A549 treated with RU486 at 1 μM for 4 hours (cell line): ENCODE measurements at places on chromosomes 1 and 21. TPM values are rescaled to one million over a fixed set of nuclear protein-coding genes. Genes with fewer than 3 reads are reported as not detected.

The RASAL2 gene
- 17.0 to 22.3 TPM (median 18.6 TPM) in 5 replicates for total RNA-seq

The ADAM30 gene
- not detected in 5 replicates for total RNA-seq

The NR0B2 gene
- not detected in 5 replicates for total RNA-seq

The NPHS2 gene
- not detected in 5 replicates for total RNA-seq

The CFH gene
- total RNA-seq = 3.7 to 6.5 TPM (median 4.2 TPM) in 5 replicates

The FYB2 gene
- total RNA-seq = not detected in 5 replicates

The PLEKHN1 gene
- 3.7 to 7.6 TPM (median 5.5 TPM) in 5 replicates for total RNA-seq

The LIX1L gene
- 6.4 to 10.2 TPM (median 8.5 TPM) in 5 replicates for total RNA-seq

The AXDND1 gene
- 0.23 to 0.60 TPM (median 0.29 TPM) in 5 replicates for total RNA-seq

The P3R3URF gene
- total RNA-seq = not detected in 5 replicates
